Sigmoid colon (tissue), 7 donors: ENCODE measurements at places on chromosomes 4 and X. TPM values are rescaled to one million over a fixed set of nuclear protein-coding genes. Genes with fewer than 3 reads are reported as not detected.
A peak's percentile ranks its signal among the peaks of the same experiment; 100 is the strongest.

GRCh38 chr4:88971536-88971935 is 85.4 kb downstream of the FAM13A start:
- DNase-seq, result no peak
- no peaks in the 10 kb centered on the region for H3K4me1 ChIP-seq
- no peaks in the 10 kb centered on the region for H3K27me3 ChIP-seq
- no peaks in the 10 kb centered on the region for H3K36me3 ChIP-seq

- H3K27ac ChIP-seq, result no peak overlapping the region
- no peaks in the 10 kb centered on the region for H3K4me1 ChIP-seq
- H3K27me3 ChIP-seq, result no peaks in the 10 kb centered on the region
- no peak overlapping the region for H3K4me3 ChIP-seq
- no peaks in the 10 kb centered on the region for H3K36me3 ChIP-seq
Observed at GRCh38 chrX:16096141-16096540, 27.2 kb upstream of the GRPR start.

GRCh38 chr4:39464886-39465501 is 6.1 kb downstream of the LIAS start:
- DNase-seq, result no peak
- H3K4me3 ChIP-seq, result no peak overlapping the region
- no peaks in the 10 kb centered on the region for H3K27me3 ChIP-seq
- H3K27ac ChIP-seq, result no peak overlapping the region

DNA sequence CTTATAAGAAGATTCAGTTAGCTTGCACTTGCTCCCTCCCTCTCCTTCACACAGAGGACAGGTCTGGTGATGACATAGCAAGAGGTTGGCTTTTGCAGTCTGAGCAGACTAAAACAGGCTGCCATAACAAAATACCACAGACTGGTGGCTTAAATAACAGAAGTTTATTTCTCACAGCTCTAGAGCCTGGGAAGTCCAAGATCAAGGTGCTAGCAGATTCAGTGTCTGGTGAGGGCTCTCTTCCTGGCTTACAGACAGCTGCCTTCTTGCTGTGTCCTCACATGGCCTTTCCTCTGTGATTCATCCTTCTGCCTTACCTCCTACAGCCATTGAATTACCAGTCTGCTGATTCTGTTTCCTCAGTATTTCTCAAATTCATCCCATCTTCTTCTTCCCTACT is 13.1 kb downstream of the RP2 start:
- no peaks in the 10 kb centered on the region for H3K27me3 ChIP-seq
- H3K4me1 ChIP-seq, result no peaks in the 10 kb centered on the region
- no peak for DNase-seq
- no peak overlapping the region for H3K27ac ChIP-seq
- no peaks in the 10 kb centered on the region for H3K36me3 ChIP-seq

- H3K27ac ChIP-seq, result no peak overlapping the region
- no peaks in the 10 kb centered on the region for H3K4me1 ChIP-seq
- no peak for DNase-seq
- H3K4me3 ChIP-seq, result no peak overlapping the region
- H3K27me3 ChIP-seq, result no peaks in the 10 kb centered on the region
Observed at GRCh38 chrX:135481696-135482179, 38.7 kb upstream of the INTS6L start.

GRCh38 chr4:126661194-126661593 is 971.6 kb upstream of the INTU start:
- H3K4me1 ChIP-seq, result no peaks in the 10 kb centered on the region
- H3K4me3 ChIP-seq, result no peak overlapping the region
- no peak for DNase-seq
- H3K36me3 ChIP-seq, result no peaks in the 10 kb centered on the region

DNA sequence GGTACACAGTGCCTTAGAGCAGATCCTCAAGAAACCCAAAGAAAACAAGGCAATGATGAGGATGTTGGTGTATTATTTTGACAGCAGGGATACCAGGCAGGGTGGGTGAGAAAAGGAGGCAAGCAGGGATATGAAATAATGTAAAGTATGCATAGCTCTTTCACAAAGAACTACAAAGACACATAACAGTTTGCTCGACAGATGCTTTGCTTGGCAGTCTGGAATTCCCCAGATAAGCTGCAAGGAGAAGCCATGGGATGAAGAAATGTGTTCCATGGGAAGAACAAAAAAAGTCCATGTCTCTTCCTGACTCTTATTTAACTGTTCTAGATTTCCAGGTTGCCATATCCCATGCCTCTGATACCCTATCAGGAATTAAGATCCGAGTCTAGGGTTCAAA is 75.4 kb downstream of the FAM13A start:
- H3K27me3 ChIP-seq, result no peaks in the 10 kb centered on the region
- DNase-seq, result no peak
- no peak overlapping the region for H3K4me3 ChIP-seq
- H3K36me3 ChIP-seq, result no peaks in the 10 kb centered on the region

DNA sequence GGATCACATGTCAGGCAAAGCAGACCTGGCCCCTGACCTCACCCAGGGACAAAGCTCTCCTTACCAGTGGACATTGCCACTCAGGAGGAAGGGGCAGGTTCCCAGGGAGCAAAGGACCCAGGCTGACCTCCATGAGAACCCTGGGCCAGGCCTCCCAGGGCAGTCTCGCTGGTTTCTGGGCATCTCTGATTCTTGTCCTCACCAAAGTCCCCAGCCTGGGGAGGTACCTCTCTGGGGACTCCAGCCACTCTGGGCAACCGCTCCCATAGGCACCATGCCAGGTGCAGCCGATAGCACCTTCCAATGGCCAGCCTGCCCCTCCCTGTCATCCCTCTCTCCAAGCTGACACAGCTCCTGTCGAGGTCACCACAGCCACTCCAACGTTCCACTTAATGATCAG is 7.9 kb downstream of the EVC2 start:
- peak; percentile 50 for DNase-seq
- no peaks in the 10 kb centered on the region for H3K27me3 ChIP-seq
- no peak overlapping the region for H3K4me3 ChIP-seq
- H3K27ac ChIP-seq, result no peak overlapping the region
- peaks cover 4% of the 10 kb centered on the region for H3K36me3 ChIP-seq
- H3K4me1 ChIP-seq, result no peaks in the 10 kb centered on the region

DNA sequence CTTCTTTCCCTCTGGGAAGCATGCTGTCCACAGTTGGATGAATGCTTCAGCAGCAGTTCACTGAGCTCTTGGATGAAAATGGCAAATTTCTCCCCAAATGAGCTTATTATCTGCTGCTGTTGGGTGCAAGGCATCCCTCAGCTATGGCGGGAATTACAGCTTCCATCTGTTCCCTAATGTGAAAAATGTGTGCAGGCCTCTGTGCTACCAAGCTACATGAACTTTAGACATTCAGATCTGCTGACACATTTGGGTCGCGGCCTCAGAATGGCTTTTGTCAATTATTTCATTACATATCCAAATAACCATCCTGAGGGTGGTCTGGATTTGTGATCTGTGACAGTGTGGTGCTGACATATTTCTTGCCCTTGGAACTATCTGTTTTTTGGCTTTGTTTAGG is 119.5 kb upstream of the SCML1 start:
- H3K4me3 ChIP-seq, result no peak overlapping the region
- no peaks in the 10 kb centered on the region for H3K4me1 ChIP-seq
- DNase-seq, result no peak
- no peak overlapping the region for H3K27ac ChIP-seq
- H3K36me3 ChIP-seq, result no peaks in the 10 kb centered on the region
- no peaks in the 10 kb centered on the region for H3K27me3 ChIP-seq

DNA sequence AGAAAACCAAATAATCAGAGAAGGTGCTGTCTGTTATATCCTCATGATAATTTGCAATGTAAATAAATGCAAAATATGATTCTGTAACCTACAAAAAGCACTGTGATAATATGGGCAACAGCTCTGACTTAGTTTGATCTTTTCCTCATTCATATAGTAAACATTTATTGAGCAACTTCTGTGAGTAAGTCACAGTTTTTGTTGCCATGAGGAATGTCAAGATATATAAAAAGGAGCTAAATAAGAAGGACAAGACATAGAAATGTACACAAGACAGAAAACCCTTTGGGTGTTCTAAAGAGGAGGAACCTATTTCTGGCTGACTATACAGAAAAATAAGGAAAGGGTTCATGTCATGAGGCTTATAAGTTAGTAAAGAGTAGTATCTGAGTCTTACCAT is 44.3 kb downstream of the ARSJ start:
- no peak overlapping the region for H3K27ac ChIP-seq

DNA sequence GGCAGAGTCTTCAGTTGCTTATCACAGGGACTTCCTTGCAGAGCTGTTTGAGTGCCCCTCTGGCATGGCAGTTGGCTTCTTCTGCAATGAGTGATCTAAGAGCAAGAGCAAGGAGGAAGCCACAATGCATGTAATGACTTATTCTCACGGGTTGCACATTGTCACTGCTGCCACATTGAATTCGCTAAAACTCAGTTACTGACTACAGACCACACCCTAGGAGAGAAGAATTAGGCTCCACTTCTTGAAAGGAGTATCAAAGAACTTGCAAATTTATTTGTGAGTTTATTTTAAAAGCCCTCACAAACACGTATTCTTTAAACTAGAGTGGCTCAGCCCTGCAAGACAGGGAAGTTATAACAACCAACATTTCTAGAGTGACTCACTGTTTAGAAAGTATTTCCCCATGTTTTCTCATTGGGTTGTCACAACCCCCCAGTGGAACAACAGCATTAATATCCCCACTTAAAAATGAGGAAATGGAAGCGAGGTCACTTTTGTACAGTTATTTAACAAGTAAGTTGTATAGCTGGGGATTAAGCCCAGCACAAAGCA is 32.4 kb upstream of the RBPJ start:
- no peaks in the 10 kb centered on the region for H3K36me3 ChIP-seq
- H3K4me1 ChIP-seq, result no peaks in the 10 kb centered on the region
- H3K4me3 ChIP-seq, result no peak overlapping the region
- no peak overlapping the region for H3K27ac ChIP-seq
- H3K27me3 ChIP-seq, result no peaks in the 10 kb centered on the region

- no peaks in the 10 kb centered on the region for H3K36me3 ChIP-seq
- H3K4me3 ChIP-seq, result no peak overlapping the region
- no peak for DNase-seq
- no peak overlapping the region for H3K27ac ChIP-seq
Observed at GRCh38 chr4:139984471-139984870, 169.5 kb downstream of the MAML3 start.

GRCh38 chr4:41119867-41120295 is 94.5 kb downstream of the APBB2 start:
- H3K27ac ChIP-seq, result peak overlapping the region; percentile 80
- H3K36me3 ChIP-seq, result no peaks in the 10 kb centered on the region
- no peak overlapping the region for H3K4me3 ChIP-seq
- peaks cover 50% of the 10 kb centered on the region for H3K4me1 ChIP-seq
- no peaks in the 10 kb centered on the region for H3K27me3 ChIP-seq

- H3K27me3 ChIP-seq, result no peaks in the 10 kb centered on the region
- no peak overlapping the region for H3K27ac ChIP-seq
- no peaks in the 10 kb centered on the region for H3K4me1 ChIP-seq
- no peak overlapping the region for H3K4me3 ChIP-seq
- H3K36me3 ChIP-seq, result no peaks in the 10 kb centered on the region
- DNase-seq, result no peak
Observed at GRCh38 chr4:42632653-42633382, 24.1 kb downstream of the ATP8A1 start.

DNA sequence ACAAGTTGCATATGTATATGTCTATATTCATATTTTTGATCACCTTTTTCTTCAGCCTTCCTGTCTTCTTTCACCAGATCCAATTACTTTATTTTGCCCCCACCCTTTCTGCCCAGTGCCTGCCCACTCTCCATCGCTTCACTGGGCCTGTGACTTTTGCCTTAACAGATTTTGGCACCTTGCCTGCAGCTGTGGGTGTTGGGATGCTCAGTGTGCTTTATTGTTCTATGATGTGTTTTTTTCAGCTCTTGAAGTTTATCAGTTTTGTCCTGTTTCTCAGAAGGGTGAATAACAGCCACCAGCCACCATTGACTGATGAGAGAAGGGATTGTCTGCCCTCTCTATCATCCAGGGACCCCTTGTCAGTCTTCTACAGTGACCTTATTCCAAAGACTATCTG is 77.2 kb upstream of the GALNT7 start:
- H3K4me3 ChIP-seq, result no peak overlapping the region
- H3K27me3 ChIP-seq, result no peaks in the 10 kb centered on the region
- DNase-seq, result no peak
- H3K36me3 ChIP-seq, result no peaks in the 10 kb centered on the region
- H3K4me1 ChIP-seq, result no peaks in the 10 kb centered on the region

- no peaks in the 10 kb centered on the region for H3K4me1 ChIP-seq
- no peak overlapping the region for H3K27ac ChIP-seq
- no peak for DNase-seq
- no peak overlapping the region for H3K4me3 ChIP-seq
- H3K36me3 ChIP-seq, result no peaks in the 10 kb centered on the region
Observed at GRCh38 chr4:64538219-64538618, 129.0 kb upstream of the TECRL start.

DNA sequence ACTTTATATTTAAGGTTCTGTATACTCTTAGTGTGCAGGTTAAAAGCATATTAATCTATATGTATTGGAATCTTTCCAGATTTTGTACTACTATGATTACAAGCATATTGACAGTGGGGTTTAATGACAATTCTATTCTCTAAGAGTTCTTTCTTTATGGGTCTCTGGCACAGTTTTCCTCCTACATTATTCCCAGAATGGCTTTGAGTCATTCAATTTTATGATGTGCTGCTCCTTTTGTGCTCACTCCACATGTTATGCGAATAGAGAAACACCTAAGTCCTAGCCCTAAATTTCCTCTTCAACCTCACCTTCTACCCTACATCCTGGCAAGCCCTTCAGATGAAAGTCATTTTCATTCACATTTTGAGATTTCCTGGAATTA is 209.9 kb upstream of the DIAPH2 start:
- no peaks in the 10 kb centered on the region for H3K27me3 ChIP-seq
- no peaks in the 10 kb centered on the region for H3K36me3 ChIP-seq
- no peak overlapping the region for H3K4me3 ChIP-seq
- DNase-seq, result no peak
- no peaks in the 10 kb centered on the region for H3K4me1 ChIP-seq
- H3K27ac ChIP-seq, result no peak overlapping the region

MAGEE2 gene
- total RNA-seq, result not detected

OGT gene
- 104 TPM for total RNA-seq

NAP1L3 gene
- total RNA-seq, result 3.3 TPM

PDGFC gene
- 35.7 TPM for total RNA-seq

MTM1 gene
- 19.6 TPM for total RNA-seq

PAGE5 gene
- not detected for total RNA-seq
